ENCODE measurements at places on chromosomes 4 and X. TPM values are rescaled to one million over a fixed set of nuclear protein-coding genes. Genes with fewer than 3 reads are reported as not detected.

GRCh38 chr4:147929746-147930145, 197.9 kb downstream of the ARHGAP10 start:
- no peak for DNase-seq

DNA sequence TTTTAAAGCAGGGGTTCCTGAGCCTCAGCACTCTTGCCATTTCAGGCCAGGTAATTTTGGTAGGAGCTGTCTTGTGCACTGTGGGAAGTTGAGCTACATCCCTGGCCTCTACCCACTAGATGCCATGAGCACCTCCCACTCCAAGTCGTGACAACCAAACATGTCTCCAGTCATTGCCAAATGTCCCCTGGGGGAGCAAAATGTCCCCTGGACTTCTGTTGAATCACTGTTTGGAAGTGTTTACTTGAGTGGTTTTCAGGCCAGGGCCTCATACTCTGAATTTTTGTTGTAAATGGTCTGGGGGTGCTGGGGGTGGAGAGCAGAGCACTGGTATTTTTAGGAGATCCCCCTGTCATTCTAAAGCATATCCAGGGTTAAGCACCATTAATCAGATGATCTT, 3.2 kb downstream of the PDK3 start:
- DNase-seq = no peak

- DNase-seq = no peak
Measured at GRCh38 chrX:15882704-15883539, 28.3 kb upstream of the AP1S2 start.

GRCh38 chr4:91958596-91958995, 345.2 kb upstream of the GRID2 start:
- DNase-seq = peak; percentile 34

DNA sequence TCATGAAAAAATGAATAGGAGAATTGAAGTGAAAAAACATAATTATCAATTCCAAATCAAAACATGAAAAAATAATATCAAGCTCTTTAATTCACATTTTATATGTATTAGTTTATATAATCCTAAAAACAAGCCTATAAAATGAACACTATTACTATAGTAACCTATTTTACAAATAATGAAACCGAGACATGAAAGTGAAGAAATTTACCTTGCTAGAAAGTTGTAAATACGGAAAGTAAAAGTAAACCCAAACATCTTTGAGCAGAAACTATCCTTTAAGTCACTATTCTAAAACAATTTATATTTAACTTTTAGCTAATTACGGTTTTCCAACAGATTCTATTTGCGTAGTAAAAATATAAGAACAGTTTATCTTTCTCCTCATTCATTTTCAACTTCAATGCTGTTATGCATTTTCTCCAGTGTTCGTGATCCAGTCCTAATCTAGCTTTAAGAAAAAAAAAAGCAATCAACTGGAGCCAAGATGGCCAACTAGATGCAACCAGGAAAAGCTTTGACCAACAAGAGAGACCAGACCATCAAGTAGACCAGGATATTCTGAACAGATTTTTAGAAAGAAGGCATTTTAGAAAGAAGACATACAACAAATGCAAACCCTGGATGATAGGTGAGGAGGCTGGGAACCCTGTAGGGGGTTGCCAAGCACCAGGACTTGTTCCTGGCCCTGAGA, 67.0 kb downstream of the DDX53 start:
- no peak for DNase-seq

GRCh38 chrX:145524931-145525330, 277.6 kb downstream of the SPANXN1 start:
- no peak for DNase-seq

- no peak for DNase-seq
Measured at GRCh38 chr4:140472156-140472555, 25.9 kb downstream of the MGAT4D start.

DNA sequence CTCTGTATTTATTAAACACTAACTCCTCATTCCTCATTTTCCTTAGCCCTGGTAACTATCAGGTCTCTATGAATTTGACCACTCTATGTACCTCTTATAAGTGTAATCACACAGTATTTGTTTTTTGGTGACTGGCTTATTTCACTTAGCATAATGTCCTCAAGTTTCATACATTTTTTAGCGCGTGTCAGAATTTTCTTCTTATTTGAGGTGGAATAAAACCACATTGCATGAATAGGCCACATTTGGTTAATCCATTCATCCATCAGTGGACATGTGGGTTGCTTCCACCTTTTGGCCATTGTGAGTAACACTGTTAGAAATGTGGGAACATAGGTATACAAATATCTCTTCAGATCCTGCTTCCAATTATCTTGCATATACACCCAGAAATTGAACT, 341.2 kb upstream of the BOD1L1 start:
- DNase-seq = no peak

Gene MAGEA9B
- 0.31 TPM for total RNA-seq

Gene HSFX2
- not detected for total RNA-seq

Gene AVPR2
- total RNA-seq = not detected

Gene MAGEA11
- total RNA-seq = not detected
